ENCODE measurements at places on chromosomes 4 and X. TPM values are rescaled to one million over a fixed set of nuclear protein-coding genes. Genes with fewer than 3 reads are reported as not detected.

Gene TMEM35A
- not detected for total RNA-seq

Gene DCX
- 0.46 TPM for total RNA-seq

Gene LONRF3
- 5.0 TPM for total RNA-seq

Gene ZCCHC12
- 0.34 TPM for total RNA-seq

Gene CYLC1
- total RNA-seq, result not detected

Gene SLC9B1
- 0.67 TPM for total RNA-seq

Gene H2BW2
- not detected for total RNA-seq

Gene FAM47A
- not detected for total RNA-seq

Gene GYPE
- total RNA-seq, result not detected

Gene ZNF718
- total RNA-seq, result 4.7 TPM

Gene DMD
- 14.3 TPM for total RNA-seq

Gene JAKMIP1
- total RNA-seq, result not detected

Gene CHM
- total RNA-seq, result 24.6 TPM

Gene GPR50
- total RNA-seq, result not detected

Gene IQCM
- not detected for total RNA-seq

Gene F8A3
- 0.77 TPM for total RNA-seq

Gene CXCL11
- total RNA-seq, result 0.73 TPM

Gene UGT2A1
- total RNA-seq, result not detected

Gene FDCSP
- total RNA-seq, result not detected

Gene MAOA
- total RNA-seq, result 5.5 TPM

All from melanocyte of skin (primary cell).